Epithelial cell of proximal tubule (primary cell): ENCODE measurements at places on chromosomes 13 and 19. TPM values are rescaled to one million over a fixed set of nuclear protein-coding genes. Genes with fewer than 3 reads are reported as not detected.

Gene OR7A5
- not detected in 2 replicates for total RNA-seq

Gene UPF1
- total RNA-seq, result 46.5 and 63.7 TPM in 2 replicates

Gene SIGLEC5
- not detected in 2 replicates for total RNA-seq

Gene LRRC8E
- 11.9 and 18.9 TPM in 2 replicates for total RNA-seq

Gene FAM216B
- total RNA-seq, result not detected in 2 replicates

Gene PALM3
- 0.17 and 0.36 TPM in 2 replicates for total RNA-seq

Gene ZNF14
- total RNA-seq, result 2.0 and 2.7 TPM in 2 replicates

Gene PPM1N
- 0.17 TPM in 1 of 2 replicates, not detected in the other for total RNA-seq

Gene MLLT1
- total RNA-seq, result 15.2 and 22.9 TPM in 2 replicates

Gene ANKRD24
- total RNA-seq, result not detected in 2 replicates

Gene NKG7
- total RNA-seq, result not detected in 2 replicates

Gene GAPDHS
- not detected in 2 replicates for total RNA-seq

Gene ZNF440
- total RNA-seq, result 2.7 and 2.9 TPM in 2 replicates

Gene LGI4
- total RNA-seq, result not detected in 2 replicates

Gene ELSPBP1
- not detected in 2 replicates for total RNA-seq

Gene THSD1
- total RNA-seq, result 10.2 and 19.2 TPM in 2 replicates

Gene CEACAM8
- not detected in 2 replicates for total RNA-seq

Gene DEDD2
- total RNA-seq, result 29.9 and 56.4 TPM in 2 replicates

Gene MZF1
- 8.0 and 12.7 TPM in 2 replicates for total RNA-seq

Gene FXYD1
- not detected in 2 replicates for total RNA-seq

Gene KCNJ14
- total RNA-seq, result 0.06 and 0.07 TPM in 2 replicates

Gene DCLK1
- 1.2 and 2.2 TPM in 2 replicates for total RNA-seq

Gene FPR1
- 0.22 TPM in 1 of 2 replicates, not detected in the other for total RNA-seq

Gene CYP4F22
- not detected in 2 replicates for total RNA-seq

Gene CYP2S1
- total RNA-seq, result 4.9 and 24.7 TPM in 2 replicates

Gene CRB3
- 58.9 and 63.1 TPM in 2 replicates for total RNA-seq

Gene KLK2
- total RNA-seq, result not detected in 2 replicates

Gene CATSPERD
- total RNA-seq, result 0.65 TPM in 1 of 2 replicates, not detected in the other

Gene GIPR
- 0.22 and 0.86 TPM in 2 replicates for total RNA-seq

Gene LINGO3
- total RNA-seq, result not detected in 2 replicates

Gene N4BP2L1
- total RNA-seq, result 2.0 and 3.6 TPM in 2 replicates

Gene LILRB2
- not detected in 2 replicates for total RNA-seq

Gene SUGP2
- total RNA-seq, result 23.7 and 24.8 TPM in 2 replicates

Gene ONECUT3
- total RNA-seq, result not detected in 2 replicates

Gene MTIF3
- total RNA-seq, result 50.0 and 59.0 TPM in 2 replicates

Gene AP1M1
- 105 and 126 TPM in 2 replicates for total RNA-seq

Gene KCNRG
- 0.14 and 2.5 TPM in 2 replicates for total RNA-seq
